CD4-positive, alpha-beta memory T cell (primary cell): ENCODE measurements at places on chromosomes 13 and 19. TPM values are rescaled to one million over a fixed set of nuclear protein-coding genes. Genes with fewer than 3 reads are reported as not detected.
A peak's percentile ranks its signal among the peaks of the same experiment; 100 is the strongest.

- DNase-seq, result no peak
Observed at GRCh38 chr13:109144693-109145437, 515.5 kb downstream of the MYO16 start.

DNA sequence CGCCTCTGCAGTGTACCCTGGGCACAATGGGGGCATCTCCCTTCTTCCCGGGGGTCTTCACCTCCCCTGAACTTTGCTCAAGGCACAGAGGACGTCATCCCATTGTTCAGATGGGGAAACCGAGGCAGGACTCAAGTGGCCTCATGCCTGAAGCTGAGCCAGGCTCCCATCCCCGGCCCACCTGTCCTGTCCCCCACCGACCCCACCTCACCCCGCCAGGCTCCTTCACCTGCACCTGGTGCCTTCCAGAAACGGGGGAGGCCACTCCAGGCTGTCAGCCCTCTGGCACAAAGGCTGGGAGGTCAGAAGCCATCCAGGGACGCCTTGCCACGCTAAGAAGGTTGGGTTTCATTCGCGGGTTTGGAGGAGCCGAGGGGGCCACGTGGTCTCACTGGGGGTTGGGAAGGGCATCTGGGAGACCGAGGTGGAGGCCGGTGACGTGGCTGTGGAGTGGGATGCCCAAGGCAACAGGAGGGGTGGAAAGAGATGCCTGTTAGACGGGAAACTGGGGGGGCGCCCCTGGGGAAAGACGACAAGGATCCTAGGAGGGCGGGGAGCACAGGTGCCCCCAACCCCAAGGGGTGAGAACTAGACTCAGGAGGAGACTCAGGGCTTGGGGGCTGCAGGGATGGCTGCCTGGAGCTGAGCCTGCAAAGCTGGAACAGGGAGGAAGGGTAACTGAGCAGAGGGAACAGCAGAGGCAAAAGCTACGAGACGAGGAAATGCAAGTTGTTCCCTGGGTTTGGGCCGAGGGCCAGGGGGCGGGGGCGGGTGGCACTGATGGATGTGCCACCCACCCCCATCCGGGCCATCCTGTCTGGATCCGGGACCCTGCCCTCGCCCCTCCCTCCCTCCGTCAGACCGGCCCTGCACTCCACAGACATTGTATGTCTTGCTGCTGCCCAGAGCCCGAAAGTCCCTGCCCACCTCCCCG is 6.0 kb upstream of the TCF3 start:
- DNase-seq, result no peak

DNA sequence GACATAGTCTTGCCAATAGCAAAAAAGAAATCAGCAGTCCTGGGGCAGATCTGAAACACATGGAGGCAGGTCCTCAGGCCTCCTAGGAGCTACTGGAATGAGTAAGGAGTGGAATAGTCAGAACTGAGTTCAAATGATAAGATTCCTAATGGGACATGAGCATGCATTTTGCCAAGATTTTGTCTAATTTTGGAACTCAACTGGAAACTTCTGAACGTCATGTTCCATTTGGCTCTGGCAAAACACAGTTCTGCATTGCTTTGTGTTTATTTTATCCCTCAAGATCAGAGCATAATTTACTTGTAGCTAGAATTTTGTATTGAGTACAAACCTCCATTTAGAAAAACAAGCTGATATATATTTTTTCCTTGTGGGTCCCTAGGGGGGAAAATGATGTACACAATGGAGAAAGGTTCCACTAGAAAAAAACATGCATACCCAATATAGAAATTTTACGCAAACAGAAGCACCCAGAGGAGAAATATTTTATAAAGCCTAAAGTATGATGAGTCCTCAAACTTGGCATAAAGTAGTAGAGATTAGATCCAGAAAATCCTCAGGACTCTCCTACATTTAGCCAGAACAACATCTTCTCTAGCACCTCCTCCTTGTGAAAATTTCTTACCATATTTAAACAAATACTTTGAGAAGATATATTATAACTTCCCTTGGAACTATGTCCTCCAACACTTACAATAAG is 149.0 kb upstream of the SERP2 start:
- DNase-seq, result no peak

DNA sequence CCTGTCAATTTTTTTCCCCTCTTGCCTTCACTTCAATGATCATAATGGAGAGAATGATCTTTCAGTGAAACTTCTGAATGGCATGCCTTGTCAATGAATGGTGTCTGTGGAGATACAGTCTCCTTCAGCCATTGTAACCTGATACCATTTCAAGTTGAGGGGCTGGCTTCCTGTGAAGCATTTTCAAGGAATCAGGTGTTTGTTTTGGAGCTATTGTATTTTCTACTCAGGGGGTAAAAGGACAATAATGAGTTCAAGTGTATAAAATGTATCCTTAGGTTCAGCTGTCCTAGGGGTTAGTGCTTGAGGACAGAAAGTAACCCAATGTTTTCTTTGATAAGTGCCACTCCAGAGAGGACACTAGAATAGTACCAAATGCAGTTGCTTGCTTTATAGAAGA is 23.8 kb upstream of the CBY2 start:
- DNase-seq, result no peak

ADAT3 gene
- total RNA-seq, result 4.9 TPM

DNA sequence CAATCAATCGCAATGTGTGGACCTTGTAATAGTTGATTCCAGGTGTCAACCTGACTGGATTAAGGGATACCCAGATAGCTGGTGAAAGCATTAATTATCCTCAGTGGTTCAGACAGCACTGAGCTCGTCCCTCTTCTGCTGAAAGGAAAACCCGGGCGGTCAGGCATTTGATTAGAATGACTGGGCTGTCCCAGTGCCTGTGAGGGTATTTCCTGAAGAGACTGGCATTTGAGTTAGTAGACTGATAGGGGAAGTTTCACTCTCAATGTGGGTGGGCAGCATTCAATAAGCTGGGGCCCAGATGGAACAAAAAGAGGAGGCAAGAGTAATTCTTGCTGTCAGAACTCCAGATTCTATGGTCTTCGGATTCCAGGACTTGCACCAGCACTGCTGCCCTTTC is 31.9 kb downstream of the KPNA3 start:
- no peak for DNase-seq

- DNase-seq, result peak; percentile 29
Observed at GRCh38 chr19:51354742-51355148, 11.4 kb downstream of the ETFB start.

DNA sequence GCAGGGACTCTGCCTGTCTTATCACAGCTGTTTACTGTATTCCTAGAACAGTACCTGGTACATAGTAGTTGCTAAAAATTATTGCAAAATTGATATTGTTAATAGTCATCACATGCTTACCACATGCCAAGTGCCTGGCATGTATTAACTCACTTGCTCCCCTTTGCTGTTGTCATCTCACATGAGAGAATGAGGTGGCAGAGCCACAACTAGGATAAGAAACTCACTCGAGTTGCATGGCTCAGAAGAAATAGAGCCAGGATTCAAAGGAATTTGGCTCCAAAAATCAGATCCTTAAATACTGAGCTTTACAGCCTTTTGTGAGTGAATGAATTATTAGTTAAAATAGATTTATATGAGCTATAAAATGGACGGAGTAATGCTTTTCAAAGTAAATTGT is 42.6 kb downstream of the B3GLCT start:
- no peak for DNase-seq

DNA sequence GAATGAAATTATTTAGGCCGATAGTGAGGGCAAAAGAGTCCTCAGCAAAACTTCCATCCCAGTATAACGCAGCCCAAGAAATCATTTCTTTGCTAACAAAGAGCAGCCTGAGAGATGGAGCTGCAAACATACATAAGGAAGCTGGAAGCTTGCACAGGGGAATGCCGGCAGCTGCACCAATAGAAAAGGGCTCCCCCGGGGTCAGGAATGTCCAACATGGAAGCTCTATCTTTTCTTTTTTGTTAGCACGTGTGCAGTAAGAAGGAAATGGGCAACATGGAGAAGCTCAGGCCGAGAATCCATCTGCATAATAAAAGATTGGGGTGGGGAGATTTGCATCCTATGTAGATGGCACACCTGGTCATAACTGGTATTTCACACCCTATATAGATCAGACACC is 1363.5 kb upstream of the PCDH20 start:
- no peak for DNase-seq

- no peak for DNase-seq
Observed at GRCh38 chr19:459724-460511, 915 bp downstream of the SHC2 start.

POSTN gene
- total RNA-seq, result not detected

DNA sequence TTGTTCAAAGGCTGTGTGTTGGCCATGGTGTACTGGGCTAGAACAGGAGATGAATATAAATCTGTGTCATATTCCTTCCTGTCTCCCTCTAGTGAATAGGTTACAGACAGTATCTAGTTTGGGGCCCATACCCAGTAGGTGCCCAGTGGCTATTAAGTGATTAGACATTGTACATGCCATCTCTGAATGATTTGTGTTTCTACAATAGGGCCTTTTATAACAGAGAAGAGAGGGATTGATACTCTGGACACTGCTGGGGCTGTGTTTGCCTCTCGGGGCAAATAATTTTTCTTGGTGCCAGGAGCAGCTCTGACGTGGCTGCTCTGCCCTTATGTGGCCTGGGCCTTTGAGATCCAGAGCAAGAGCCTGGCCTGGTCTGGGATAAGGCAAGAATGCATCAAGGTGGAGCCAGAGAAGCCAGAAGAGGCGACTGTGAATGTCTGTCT is 403.1 kb downstream of the SPRY2 start:
- DNase-seq, result no peak

GRCh38 chr13:93927431-93927830 is 552.1 kb downstream of the DCT start:
- DNase-seq, result no peak

ZNF541 gene
- 0.53 TPM for total RNA-seq

DNA sequence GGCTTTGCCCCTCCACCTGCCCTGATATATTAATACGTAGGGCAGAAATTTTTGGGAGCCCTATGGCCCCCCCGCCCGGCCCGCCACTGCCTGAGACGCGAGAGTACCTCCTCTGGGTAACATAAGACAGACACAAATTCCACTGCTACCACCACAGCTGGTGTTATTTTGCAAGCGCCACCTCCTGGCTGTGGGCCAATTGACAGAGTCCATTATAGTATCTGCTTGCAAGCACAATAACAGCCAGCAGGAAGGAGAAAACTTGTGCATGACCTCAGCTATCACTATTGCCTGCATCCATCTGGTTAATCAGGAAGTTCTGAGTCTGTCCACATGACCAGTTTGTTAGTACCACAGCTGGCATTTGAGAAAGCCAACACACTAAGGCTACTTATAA is 25.3 kb upstream of the OR10H2 start:
- DNase-seq, result no peak

SMIM44 gene
- total RNA-seq, result not detected

DNA sequence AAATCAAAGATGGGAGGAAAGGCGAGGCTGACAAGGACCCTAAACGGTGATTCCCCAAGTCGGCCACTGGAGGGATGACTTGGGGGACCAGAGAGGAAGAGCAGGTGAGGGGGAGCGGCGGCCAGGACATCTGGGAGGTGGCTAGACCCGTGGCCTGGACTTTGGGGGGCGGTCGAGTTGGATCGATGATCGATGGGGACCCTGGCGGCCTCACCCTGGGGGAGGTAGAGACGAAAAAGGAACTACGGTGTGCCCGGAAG is 7.7 kb upstream of the CIRBP start:
- DNase-seq, result no peak

RPL18A gene
- 3,084 TPM for total RNA-seq

IFI30 gene
- 48.3 TPM for total RNA-seq

DNA sequence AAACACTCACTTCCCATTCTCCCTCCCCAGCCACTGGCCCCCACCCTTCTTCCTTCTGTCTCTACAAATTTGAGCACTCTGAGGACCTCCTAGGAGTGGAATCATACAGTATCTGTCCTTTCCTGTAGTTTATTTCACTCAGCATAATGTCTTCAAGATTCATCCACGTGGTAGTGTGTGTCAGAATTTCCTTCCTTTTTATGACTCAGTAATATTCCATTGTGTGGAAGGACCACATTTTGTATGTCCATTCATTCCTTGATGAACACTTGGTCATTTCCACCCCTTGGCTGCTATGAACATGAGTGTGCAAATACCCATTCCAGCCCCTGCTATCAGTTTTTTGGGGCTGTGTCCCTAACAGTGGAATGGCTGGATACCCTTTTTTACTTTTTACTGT is 9.8 kb downstream of the KLF2 start:
- no peak for DNase-seq

GRCh38 chr19:44741841-44742329 is 6.6 kb upstream of the BCL3 start:
- no peak for DNase-seq
